ENCODE measurements at places on chromosomes 3 and 15.

DNA sequence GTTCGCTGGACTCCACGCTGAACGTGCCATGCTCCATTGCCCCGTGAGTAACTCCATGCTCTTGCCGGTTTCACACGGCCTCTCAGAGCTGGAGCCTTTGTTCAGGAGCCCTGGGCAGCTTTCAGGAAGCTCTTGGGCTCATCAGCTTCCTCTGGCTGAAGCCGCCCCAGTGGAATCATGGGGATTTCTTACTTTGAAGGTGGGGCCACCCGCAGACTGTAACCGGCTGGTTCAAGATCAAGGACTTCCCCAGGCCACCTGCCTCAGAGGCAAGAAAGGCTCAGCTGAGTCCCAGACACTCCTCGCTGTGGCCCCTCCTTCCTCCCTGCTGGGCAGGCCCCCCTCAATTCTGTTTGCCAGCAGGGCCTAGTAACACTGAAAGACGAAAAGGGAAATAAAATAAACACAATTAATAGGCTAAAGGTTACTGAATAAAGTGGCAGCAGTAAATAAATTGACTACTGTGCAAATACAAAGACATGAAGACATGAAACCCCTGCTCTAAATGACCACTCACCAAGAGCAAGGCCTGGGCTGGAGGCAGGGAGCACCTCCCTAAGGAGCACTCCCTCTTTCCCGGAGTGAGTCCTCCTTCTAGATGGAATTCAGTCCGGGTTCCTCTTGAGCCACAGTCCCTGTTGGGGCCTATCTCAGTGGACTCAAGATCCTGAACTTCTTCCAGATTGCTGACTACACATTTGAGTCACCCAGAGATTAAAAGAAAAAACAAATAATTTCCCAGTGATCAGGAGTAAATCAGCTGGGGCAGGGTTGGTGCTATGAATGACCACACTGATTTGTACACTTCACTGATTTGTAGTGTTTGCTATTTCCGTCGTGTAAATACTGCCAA lies 51.0 kb downstream of the ZDHHC19 start:
- DNase-seq: peak; percentile 42

DNA sequence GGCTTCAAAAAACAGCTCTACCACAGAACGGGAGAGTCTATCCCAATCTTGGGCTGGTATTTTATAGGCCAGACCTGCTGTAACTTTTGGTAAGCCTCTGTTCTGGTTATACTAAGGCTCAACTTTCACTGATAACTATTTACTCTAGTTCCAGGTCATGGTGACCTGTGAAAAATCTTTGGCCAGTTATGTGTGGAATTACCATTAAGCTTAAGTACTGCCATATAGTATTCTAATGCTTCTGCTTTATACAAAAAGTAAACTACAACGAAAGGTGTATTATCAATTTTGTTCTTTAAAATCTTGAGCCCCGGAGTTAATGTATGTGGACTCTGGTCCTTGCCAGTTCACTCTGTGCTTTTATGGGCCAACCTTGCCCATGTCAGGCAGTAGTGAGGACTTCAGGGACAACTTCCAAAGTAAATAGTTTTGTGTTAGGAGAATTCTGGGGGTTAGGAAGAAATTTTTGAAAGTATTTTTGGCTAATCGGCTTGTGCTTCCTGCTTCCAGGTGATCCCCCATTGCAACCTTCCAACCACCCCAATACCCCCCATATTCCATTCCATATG lies 6.4 kb downstream of the SIAH2 start:
- peak; percentile 70 for DNase-seq

- DNase-seq: no peak
Observed at GRCh38 chr3:185024406-185024805, 128.5 kb downstream of the C3orf70 start.

GRCh38 chr3:125019271-125019670 lies 36.5 kb downstream of the HEG1 start:
- no peak for DNase-seq

- DNase-seq: no peak
Observed at GRCh38 chr3:158352551-158352950, 218.4 kb upstream of the MLF1 start.

- no peak for DNase-seq
Observed at GRCh38 chr3:55177749-55178148, 249.9 kb upstream of the LRTM1 start.

- DNase-seq: no peak
Observed at GRCh38 chr3:55588146-55588765, 101.2 kb upstream of the WNT5A start.

- DNase-seq: no peak
Observed at GRCh38 chr3:194322678-194323211, 28.4 kb downstream of the CPN2 start.

DNA sequence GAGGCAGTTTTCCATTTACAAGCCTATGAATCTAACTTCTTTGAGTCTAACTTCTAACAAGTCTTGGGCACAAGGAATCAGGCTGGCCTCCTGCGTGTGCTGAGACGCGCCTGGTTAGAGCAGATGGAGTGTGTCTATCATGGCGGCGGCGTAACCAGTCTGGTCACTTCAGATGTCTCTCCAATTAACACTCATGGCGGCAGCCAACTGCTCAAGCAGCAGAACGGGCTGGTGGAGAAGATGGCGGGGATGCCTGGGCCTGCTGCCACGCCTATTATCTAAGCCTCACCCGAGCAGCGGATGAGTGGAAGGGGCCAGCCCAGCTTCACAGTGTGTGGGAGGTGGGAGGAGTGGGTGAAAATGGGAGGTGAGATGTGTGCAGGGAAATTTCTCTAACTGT lies 246.4 kb upstream of the TPRG1 start:
- no peak for DNase-seq

DNA sequence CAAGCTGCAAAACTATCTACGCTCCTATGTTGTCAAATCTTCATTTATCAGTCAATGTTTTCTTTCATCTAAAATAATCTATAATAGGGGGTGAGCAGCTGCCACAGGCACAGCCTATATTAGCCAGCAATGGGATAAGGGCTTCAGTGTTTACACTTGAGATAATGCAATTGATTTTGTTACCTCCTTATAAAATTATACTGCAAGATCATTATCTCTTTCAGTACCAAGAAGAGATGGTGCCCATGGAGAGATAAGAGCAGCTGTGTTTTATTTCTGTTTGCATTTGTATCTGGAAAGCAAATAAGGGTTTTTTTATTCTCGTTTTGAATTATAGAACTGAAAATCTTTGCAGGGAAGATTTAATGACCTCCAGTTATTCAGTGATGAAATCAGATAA lies 68.9 kb downstream of the PLD1 start:
- DNase-seq: no peak

- no peak for DNase-seq
Observed at GRCh38 chr15:59399465-59400102, 26.9 kb upstream of the MYO1E start.

DNA sequence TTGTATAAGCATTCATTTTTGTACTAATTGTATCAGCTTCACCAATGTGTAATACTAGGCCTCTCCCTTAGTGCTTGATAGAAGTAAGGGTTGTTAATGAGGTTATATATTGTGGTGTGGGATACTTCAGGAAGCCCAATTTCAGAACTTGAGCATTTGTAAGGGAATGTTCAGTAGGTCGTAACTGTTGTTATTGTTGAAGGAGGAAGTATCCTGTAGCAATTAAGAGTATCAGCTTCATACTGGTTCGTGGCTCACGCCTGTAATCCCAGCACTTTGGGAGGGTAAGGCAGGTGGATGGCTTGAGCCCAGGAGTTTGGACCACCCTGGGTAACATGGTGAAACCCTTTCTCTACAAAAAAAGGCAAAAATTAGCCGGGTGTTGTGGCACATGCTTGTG lies 30.6 kb downstream of the IQGAP1 start:
- DNase-seq: no peak

DNA sequence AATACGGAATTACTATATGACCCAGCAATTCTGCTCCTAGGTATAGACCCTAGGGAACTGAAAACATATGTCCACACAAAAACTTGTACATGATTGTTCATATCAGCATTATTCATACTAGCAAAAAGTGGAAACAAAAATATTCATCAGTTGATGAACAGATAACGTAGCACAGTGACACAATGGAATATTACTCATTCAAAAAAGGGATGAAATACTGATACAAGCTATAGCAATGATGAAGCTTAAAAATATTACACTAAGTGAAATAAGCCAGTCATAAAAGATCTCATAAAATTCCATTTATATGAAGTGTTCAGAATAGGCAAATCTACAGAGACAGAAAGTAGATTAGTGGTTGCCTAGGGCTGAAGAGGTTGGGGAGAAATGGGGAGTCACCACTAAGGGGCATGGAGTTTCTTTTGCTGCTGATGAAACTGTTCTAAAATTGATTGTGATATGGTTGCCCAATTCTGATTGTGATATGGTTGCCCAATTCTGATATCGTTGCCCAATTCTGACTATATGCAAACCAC lies 10.5 kb downstream of the C15orf61 start:
- no peak for DNase-seq

DNA sequence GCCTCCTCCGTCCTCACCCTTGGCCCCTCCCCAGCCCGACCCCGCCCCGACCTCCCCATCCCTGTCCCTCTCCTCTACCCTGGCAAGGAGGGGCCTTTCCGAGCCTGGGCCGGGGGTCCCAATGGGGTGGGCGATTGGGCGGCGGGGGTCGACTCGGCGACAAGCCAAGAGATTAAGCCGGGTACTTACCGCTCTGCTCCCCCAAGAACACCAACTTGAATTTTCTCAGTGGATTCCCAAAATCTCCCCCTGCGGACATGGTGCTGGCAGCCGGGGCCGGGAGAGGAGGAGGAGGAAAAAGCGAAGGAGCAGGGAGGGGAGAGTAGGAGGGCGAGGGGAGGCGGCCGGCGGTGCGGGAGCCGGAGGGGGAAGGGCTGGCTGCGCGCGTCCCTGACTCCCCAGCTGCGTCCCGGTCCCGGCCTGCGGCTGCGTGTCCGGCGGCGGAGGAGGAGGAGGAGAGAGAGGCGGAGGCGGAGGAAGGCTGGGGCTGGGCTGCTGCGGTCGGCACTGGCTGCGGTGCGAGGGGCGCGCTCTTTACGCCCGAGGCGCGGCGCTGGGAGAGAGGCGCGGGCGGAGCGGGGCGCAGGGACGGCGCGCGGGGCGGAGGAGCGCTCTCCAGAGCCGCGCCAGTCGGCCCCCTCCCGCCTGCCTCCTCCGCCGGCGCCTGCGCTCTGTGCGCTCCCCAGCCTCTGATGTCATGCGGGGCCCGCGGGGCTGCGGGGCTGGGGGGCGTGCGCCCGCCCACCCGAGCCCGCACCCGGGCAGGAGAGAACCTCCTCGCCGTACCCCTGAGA lies at the start of gene RAB6B:
Gene RAB6B, minus strand, starts transcription at position 675 of the 794 bp plus-strand sequence. Its CDS starts 416 bp downstream, at position 259.
- no peak for DNase-seq

DNA sequence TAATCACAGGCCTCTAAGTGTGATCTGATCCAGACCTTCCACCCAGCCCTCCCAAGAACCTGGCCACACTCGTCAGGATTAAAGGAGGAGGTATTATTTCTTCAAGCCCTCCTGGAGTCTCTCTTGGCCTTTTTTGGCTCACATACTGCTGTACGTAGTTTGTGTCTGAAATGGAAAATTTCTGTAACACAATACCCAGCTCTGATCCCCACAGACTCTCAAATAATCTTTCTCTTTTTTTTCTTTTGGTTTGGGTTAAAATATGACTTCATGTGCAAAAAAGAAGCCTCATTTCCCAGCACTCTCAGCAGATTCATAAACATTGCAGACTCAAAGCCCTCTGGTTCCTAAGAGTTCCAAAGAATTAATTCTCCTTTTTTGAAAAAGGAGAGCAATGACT lies 96.5 kb upstream of the PHLDB2 start:
- no peak for DNase-seq

GRCh38 chr15:62901909-62902546 lies 140.5 kb upstream of the TPM1 start:
- DNase-seq: no peak

DNA sequence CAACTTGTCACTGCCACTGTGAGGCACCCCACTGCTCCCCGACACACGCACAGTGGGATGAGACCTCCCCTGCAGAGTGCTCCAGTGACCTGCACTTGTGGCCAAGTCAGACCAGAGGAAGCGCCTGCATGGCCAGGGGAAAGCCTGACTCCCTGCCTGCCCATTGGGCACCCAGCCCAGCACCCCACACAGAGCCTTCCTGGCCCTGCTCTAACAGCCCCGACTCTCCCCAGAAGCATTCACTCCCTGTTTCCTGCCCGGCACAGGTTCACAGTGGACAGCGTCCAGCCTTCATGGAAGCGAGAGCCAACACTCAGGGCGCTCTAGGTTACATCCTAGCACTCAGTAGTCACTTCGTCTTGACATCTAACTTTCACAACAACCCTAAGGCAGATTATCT lies 27.8 kb downstream of the RBPMS2 start:
- DNase-seq: no peak

DNA sequence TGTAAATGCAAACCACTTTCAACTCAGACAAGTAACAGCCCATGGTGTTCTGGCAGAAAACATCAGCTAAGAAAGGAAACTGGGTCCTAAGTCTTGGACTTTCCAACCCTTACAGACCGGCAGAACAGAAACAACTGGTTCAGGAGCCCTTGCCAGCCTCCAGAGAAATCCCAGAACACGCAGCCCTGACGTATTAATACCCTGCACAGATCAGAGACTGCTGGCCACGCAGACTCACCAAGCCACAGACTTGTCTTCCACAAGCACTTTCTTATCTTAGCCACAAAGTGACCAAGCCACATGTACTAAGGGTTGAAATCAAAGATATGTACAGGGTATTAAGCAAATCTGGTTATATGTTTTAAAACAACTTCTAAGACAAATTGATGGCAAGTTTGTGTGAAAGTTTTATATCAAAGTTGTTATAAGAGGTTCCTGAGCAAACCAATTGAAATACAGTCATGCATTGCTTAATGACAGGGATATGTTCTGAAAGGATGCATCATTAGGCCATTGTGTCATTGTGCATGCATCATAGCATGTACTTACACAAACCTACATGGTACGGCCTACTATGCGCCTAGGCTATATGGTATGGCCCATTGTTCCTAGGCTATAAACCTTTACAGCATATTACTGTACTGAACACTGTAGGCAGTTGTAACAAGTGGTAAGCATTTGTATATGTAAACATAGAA lies 36.8 kb downstream of the BTD start:
- DNase-seq: no peak

- no peak for DNase-seq
Observed at GRCh38 chr3:171251835-171252234, 208.4 kb downstream of the TNIK start.

GRCh38 chr3:89474333-89475130 lies 367.1 kb downstream of the EPHA3 start:
- DNase-seq: no peak

- DNase-seq: no peak
Observed at GRCh38 chr15:35191783-35192182, 106.7 kb upstream of the NANOGP8 start.

DNA sequence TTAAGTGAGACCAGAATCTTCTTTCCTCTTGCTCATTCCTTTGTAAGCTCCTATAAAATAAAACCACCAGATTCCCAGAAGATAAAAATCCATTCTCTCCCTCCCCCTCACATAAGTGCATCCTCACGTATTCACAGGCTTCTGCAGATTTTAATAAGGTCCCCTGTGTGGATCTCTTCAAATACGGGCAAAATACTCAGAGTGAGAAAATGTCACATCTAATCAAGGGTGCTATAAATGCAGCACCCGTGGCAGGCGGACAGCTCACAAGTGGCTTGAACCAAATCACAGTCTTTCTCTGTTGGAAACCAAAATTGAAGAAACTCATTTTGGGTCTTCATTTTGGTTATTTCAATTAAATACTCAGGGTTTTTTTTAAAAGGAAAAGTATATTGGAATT lies 212.9 kb upstream of the CMC1 start:
- no peak for DNase-seq

Measured in right lobe of liver (tissue), 6 donors.